EL (cell line): ENCODE measurements at places on chromosomes 1 and 21.
A peak's percentile ranks its signal among the peaks of the same experiment; 100 is the strongest.

DNA sequence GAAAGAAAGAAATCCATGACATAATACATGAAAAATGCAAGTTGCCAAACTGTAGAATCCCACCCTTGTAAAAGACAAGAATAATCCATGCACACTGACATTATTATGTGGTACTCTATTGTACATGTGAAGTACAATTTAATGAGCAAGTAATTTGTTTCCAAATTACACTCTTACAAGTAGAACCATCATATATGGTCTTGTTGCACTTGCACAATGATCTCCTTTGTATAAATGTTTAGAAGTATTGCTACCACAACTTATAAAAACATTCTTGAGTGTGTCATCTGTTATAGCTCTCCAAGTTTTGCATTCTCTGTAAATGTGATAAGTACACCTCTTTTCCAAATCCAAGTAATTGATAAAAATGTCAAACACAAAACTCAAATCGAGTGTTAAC lies 29.1 kb upstream of the ZNF281 start:
- peak; percentile 48 for DNase-seq

- no peak for DNase-seq
Observed at GRCh38 chr1:165763442-165763841, 5.2 kb downstream of the TMCO1 start.

- DNase-seq: no peak
Observed at GRCh38 chr1:245572709-245573108, 417.9 kb downstream of the KIF26B start.

GRCh38 chr1:54499360-54500106 lies 48.5 kb upstream of the ACOT11 start:
- DNase-seq: peak; percentile 53

DNA sequence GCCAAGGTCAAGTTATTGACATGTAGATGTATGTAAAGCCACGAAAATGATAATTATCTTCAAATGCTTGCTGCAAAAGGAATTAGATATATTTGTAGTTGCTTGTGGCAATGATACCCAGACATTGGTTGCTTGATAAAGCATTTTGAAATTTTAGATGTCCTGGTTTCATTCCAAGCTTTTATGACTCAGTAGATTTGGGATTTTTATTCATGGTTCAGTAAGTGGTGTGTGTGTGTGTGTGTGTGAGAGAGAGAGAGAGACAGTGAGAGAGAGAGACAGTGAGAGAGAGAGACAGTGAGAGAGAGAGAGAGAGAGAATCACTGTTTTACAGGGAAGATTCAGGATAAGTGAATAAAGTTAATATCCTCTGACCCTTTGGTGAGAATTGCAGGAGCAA lies 498.2 kb upstream of the C1orf87 start:
- peak; percentile 15 for DNase-seq
